ENCODE measurements at places on chromosomes 4 and X. TPM values are rescaled to one million over a fixed set of nuclear protein-coding genes. Genes with fewer than 3 reads are reported as not detected.
A peak's percentile ranks its signal among the peaks of the same experiment; 100 is the strongest.

DNA sequence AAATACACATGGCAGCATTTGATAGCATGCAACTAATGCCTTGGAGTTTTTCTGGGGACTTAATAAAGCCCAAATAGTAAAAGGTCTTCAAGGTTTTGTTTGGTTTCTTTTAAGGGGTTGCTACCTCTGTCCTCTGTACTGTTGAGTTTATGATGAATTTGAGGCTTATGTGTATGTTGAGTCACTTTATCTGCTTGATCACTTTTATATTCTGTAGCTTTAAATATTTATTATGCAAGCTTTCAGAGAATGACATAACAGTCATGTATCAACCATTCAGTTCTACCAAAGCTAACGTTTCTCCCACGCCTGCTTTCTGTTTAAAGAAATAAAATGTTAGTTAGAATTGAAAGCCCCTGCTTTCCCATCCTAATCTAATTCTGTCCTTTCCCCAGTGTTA lies 122.2 kb downstream of the NHS start:
- no peak for DNase-seq

DNA sequence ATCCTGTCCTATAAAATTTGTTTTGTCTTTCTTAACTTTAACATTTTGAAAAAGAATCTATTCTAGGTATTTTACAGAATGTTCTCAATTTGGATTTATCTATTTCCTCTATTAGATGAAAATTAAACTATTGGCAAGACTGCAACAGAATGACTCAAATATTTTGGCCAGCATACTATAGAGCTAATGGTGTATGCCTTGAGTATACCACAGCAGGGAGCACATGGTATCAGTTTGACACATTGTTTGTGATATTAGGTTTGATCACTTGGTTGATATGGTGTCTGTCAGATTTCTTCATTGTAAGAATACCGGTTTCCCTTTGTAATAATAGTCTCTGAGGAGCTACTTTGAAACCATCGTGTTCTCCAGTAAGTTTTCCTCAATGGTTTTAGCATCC lies 87.8 kb upstream of the NPNT start:
- DNase-seq: no peak

DNA sequence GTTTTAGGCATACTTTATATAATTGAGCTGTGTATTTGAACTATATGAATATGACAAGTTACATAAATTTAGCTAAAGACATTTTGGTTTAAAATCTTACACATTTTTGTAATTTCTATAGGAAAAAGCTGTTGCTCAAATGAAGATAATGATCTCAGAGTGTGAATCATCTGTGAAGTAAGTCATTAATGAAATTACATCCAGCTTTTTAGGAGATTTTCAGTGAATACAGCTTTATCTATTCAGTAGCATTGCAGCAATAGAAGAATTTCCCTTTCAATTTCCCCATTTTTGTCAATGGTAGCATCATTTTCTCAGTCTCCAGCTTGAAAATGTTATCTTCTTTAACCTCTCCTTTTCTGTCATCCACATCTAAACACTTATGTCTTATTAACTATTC lies 59.5 kb downstream of the CEP135 start:
- no peak for DNase-seq

DNA sequence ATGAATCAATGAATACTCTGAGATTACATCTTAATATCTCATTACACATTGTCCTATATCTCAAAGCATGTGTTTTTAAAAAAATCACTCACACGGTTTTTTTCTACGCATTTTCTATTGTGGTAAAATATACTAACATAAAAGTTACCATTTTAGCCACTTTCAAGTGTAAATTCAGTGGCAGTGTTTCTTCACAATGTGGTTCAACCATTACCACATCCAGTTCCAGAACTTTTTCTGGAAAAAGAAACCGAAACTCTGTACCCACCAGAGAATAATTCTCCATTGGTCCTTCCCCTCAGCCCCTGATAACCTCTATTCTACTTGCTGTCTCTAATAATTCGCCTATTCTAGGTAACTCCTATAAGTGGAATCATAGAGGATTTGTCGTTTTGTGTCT lies 35.3 kb upstream of the ACSL1 start:
- no peak for DNase-seq

DNA sequence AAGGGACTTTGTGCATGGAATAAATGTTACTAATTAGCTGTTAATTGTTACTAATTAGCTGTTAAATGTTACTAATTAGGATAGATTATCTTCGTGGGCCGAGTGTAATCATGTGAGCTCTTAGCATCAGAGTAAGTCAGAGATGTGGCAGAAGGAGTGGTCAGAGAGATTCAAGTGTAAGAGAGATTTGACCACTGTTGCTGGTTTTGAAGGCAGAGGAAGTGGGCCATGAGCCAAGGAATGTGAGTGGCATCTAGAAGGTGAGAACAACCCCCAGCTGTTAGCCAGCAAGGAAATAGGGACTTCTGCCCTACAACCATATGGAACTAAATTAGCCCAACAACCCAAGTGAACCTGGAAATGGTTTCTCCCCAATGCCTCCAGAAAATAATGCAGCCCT lies 28.2 kb downstream of the ODAPH start:
- DNase-seq: no peak

DNA sequence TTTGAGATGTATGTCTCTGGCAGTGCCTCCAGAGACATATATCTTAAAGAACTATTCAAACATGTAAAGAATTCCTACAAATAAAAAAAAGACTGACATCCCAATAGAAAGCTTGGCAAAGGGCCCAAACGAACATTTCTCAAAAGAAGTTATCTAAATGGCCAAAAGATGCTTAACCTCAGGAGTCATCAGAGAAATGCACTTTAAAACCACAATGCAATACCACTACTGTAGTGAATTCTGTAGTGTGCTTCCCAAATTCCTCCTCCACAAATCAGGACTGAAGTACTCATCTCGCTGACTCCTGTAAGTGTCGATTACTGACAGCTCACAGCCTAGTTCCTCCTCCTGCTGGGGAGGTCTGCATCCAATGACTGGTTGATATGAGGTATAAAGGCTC lies 129.0 kb upstream of the MAMLD1 start:
- no peak for DNase-seq

DNA sequence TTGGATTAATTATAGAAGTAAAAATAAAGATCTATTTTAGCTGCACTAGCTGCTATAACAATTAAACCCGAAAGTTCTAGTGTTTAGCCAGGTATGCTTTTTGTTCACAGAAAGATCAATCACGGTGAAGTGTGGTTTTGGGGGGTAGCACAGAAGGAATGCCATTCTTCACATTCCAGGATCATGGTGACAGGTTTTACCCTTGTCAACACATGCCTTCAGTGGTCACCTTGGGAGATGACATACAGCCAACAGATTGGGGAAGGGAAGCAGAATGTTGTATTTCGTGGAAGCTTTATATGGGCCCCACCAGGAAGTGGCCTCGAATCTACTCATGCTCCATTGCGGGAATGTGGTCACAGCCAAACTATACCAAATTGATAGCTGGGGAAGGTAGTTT lies 753.6 kb downstream of the RAPGEF2 start:
- DNase-seq: no peak

- DNase-seq: no peak
Observed at GRCh38 chr4:64766565-64766964, 357.3 kb upstream of the TECRL start.

DNA sequence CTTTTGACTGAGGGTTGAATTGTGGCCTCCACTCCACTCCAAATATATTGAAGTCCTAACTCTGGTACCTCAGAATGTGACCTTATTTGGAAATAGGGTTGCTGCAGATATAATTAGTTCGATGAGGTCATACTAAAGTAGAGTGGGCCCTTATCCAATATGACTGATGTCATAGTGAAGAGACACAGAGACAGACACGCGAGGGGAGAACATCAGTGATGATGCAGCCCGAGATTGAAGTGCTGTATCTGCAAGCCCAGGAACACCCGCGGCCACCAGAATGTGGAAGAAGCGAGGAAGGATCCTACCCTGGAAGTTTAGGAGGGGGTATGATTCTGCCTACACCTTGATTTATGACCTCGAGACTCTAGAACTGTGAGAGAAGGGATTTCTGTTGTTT lies 279.0 kb downstream of the ANKRD50 start:
- DNase-seq: no peak

DNA sequence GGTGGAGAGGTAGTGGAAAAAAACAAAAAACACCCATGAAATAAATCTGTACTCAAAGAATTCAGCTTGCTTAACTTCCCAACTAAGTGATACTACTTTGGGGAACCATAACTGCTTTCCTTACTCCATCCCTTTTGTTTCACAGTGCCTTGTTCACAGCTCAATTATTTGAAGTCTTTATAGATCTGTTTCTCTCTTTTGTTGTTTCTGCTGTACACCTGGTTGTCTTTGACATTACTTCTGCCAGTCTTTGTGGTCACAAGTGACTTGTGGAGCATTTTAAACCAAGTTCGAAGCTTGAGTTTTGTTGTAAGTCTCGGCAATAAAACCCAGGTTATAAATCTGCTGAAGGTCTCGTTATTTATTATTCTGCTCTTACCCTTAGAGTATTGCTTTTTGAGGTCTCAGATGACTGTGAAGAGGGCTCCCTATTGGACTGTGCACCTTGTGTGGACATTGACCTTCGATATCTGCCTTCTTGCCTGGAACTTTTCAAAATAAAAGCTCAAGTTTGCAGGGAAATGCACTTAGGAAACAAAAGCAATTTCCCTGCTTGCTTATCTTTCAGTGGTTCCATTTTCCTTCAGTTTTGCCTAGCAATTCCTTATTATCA lies 59.8 kb downstream of the ANK2 start:
- DNase-seq: no peak

GRCh38 chr4:96003951-96004740 lies 164.3 kb downstream of the PDHA2 start:
- DNase-seq: no peak

DNA sequence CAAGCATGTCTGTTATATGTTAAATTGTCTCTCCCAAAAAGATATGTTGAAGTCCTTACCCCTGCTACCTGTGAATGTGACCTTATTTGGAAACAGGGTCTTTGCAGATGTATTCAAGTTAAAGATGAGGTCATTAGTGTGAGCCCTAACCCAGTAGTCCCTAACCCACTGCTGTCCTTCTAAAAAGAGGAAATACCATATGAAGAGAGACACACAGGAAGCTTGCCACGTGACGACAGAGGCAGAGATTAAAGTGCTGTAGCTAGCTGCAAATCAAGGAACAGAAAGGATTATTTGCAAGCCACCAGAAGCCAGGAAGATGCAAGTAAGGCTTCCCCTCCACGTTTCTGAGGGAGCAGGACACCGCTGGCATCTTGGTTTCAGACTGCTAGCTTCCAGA lies 150.1 kb downstream of the HNRNPD start:
- DNase-seq: peak; percentile 66

- DNase-seq: no peak
Observed at GRCh38 chrX:113804819-113805218, 779.1 kb upstream of the HTR2C start.

- no peak for DNase-seq
Observed at GRCh38 chr4:168723020-168723419, 226.2 kb downstream of the PALLD start.

DNA sequence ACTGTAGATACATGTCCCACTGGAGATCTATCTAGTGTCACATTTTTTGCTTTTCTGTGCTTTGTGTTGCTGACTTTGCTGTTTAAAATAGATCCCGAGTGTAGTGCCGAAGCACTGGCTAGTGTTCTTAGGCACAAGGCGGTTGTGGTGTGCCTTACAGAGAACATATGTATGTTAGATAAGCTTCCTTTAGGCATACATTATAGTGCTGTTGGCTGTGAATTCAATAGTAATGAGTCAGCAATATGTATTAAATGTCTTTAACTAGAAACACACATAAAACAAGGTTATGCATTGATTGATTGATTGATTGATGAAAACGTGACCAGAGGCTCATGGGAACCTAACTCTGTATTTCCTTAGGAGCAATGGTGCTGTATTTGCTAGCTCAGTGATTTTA lies 56.2 kb downstream of the COX7B2 start:
- DNase-seq: no peak

- no peak for DNase-seq
Observed at GRCh38 chr4:112073181-112073580, 72.1 kb upstream of the FAM241A start.

DNA sequence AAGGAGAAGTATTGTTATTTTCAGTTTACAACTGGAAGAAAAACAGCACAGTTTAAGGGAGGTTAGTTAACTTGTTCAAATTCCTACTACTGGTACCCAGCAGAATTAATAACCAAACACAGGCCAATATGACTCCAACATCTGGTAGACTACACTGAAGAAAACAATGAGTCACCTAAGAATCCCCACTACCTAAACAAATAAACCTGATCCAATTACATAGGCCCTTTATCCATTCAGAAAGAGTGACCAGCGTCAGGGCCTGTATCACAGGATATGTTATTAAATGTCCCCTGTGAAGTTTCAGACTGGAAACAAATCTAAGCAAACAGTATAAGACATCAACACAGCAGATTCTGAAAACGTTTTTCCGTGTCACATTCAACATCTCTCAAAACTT lies 492.5 kb upstream of the INTU start:
- DNase-seq: no peak

DNA sequence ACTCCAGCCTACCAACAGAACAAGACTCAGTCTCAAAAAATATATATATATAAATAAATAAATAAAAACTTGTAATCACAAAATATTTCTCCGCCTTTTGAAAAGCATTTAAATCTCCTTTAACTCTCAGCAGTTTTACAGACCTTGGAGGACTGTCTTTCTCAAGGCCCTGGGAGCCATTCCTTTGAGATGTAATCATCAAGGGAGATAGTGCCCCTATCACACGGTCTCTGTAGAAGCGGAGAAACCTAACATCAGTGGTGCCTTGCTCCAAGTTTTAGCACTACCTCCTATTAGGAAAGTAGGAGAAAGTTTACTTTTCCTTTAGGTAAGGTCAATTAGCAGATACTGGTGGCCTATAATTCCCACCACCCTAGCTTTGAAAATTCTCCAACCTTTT lies 58.5 kb downstream of the ANTXR2 start:
- no peak for DNase-seq

GRCh38 chr4:15318621-15319348 lies 109.0 kb upstream of the C1QTNF7 start:
- DNase-seq: no peak

- no peak for DNase-seq
Observed at GRCh38 chrX:123665197-123665596, 67.7 kb downstream of the THOC2 start.

GRCh38 chrX:94908171-94908570 lies 1234.2 kb downstream of the FAM133A start:
- DNase-seq: no peak

GRCh38 chrX:21975812-21976211 lies 35.3 kb downstream of the SMS start:
- DNase-seq: no peak

DNA sequence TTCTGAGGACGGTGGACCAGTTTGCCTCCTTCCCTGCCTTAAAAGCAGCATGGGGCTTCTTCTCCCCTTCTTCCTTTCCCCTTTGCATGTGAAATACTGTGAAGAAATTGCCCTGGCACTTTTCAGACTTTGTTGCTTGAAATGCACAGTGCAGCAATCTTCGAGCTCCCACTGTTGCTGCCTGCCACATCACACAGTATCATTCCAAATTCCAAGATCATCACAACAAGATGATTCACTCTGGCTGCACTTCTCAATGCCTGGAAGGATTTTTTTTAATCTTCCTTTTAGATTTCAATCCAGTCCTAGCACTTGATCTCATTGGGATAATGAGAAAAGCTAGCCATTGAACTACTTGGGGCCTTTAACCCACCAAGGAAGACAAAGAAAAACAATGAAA lies 255.3 kb downstream of the RAPGEF2 start:
- no peak for DNase-seq

Gene PDLIM3
- 18.4 TPM for total RNA-seq

Gene PLS3
- 138 TPM for total RNA-seq

Gene FAAH2
- 6.1 TPM for total RNA-seq

Gene SPANXB1
- total RNA-seq: not detected

Gene GATA1
- total RNA-seq: 1.2 TPM

Gene TCEAL6
- not detected for total RNA-seq

Gene ARR3
- total RNA-seq: not detected

Gene MSANTD1
- 1.9 TPM for total RNA-seq

Gene FAM9B
- 0.44 TPM for total RNA-seq

Gene GRIA3
- 0.47 TPM for total RNA-seq
